LNCaP clone FGC (cell line): ENCODE measurements at places on chromosomes 7 and 10.

- DNase-seq: no peak
Measured at GRCh38 chr7:73770860-73771670, 995 bp upstream of the CLDN3 start.

GRCh38 chr10:78047314-78047891 lies 13.7 kb downstream of the RPS24 start:
- peak; percentile 73 for DNase-seq

- no peak for DNase-seq
Measured at GRCh38 chr10:76764177-76764576, 873.4 kb downstream of the KCNMA1 start.

DNA sequence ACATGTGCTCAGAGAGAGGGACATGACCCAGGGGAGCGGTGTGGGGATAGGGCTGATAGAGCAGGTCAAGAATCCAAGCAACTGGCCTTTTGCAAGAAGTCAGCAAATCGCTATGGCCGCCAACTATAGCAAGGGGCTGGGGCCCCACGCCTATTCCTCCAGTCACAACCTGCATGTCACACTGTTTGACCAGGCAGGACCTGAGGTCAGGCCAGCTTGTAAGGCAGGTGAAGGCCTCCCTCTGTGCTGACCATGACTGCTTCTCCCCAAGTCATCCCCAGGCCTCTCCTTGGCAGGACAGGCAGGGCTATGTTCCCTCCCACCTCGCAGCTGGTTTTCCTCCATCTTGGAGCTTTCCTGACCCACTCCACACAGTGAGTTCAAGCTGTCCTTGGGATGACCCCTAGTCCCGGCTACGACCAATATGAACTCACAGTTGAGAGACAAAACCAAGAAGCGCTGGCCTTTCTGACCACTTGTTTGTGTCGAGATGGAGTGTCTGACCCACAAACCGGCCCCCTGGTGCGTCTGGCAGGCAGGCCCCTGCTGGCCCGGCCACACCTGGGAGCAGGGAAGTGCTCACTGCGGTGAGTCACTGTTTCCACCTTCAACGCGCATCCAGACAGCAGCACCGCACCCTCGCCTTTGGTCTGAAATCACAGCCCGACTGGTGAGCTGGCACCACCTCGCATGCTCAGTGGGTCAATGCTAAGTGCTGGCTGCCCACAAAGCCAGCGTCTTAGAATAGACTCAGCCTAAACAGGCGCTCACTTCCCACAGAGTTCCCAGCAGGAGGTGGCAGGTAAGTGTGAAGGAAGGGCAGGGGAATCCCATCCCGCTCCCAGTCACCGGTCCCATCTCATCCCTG lies 81.4 kb downstream of the VWA2 start:
- DNase-seq: no peak

DNA sequence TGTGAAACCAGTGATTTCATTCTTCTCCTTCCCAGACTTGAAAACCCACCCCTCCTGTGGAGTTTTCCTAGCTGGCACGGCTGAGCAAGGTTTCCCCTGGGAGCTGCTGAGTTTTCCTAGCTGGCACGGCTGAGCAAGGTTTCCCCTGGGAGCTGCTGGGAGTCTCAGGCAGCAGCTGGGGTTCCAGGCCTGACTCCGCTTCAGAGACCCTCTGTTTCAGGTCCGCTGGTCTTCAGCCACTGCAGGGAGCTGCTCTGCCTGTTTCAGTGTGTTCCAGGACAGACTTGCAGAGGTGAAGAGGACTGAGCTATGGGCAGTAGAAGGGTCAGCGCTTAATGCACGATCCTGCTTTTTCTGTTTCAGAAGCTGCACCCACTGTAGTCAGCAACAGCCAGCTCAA lies 104.9 kb downstream of the XRCC2 start:
- DNase-seq: no peak

- DNase-seq: no peak
Measured at GRCh38 chr7:47392241-47392759, 189.6 kb downstream of the TNS3 start.

DNA sequence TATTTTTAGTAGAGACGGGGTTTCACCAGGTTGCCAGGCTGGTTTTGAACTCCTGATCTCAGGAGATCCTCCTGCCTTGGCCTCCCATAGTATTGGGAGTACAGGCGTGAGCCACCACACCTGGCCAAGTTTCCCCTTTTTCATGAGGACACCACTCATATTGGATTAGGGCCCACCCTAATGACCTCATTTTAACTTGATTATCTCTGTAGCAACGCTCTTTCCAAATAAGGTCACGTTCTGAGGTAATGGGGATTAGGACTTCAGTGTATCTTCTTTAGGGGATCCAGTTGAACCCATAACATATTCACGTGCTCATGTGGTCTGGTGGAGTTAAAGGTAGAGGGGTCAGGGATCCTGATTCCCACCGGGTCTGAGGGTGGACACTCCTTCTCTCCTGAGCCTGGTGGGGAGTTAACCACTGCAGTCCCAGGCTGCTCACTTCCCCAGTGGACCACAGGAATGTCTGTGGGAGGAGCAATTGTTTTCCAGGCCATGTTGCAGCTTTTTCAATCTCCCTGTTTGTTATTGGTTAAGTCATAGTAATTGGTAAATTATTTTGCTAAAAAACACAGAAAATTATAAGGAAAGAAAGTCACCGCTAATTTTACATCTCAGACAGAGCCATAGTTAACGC lies 130.5 kb downstream of the GRK5 start:
- DNase-seq: no peak

DNA sequence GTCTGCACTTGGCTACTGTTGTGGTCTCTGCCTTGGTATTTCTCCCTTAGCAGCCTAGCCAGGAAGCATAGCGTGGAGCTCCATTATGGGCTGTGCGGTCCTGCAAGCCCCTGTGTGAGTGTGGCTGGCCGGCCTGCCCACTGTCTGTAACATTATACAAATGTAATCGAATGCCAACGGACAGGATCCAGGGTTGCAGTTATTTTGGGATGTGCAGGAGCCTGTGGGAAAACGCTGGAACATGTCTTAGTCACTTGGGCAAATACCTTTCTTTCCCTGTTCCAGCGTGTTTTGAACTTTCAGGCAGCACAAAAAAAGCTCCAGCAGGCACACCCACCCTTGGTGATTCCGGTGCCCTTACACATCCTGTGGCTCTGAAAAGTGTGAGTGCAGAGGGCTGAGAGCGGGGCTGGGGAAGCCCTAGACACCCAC lies 29.5 kb downstream of the BAG3 start:
- no peak for DNase-seq

DNA sequence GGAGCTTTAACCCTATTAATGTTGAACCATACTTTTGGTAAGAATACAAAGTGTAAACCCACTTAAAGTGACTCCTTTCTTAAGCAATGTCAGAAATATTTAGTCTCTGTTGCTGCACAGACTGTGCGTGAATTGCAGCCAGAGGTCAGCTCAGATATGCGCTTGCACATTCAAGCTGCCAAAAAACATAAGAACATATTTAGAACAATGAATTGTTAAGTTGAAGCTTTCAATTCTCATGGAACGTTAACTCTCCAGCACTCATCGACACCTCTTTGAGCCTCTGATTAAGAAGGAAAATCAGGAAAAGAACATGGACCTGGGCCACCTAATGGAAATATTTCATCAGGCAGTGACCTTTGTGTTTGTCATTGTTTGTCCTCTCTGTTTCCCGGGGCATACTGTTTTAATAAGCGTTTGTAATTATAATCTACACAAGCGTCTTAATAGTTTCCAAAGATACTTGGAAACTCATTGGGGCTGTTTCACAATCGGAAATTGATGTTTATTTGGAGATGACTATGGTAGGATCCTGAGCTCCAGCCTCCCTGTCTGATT lies 193.0 kb upstream of the CELF2 start:
- DNase-seq: no peak

DNA sequence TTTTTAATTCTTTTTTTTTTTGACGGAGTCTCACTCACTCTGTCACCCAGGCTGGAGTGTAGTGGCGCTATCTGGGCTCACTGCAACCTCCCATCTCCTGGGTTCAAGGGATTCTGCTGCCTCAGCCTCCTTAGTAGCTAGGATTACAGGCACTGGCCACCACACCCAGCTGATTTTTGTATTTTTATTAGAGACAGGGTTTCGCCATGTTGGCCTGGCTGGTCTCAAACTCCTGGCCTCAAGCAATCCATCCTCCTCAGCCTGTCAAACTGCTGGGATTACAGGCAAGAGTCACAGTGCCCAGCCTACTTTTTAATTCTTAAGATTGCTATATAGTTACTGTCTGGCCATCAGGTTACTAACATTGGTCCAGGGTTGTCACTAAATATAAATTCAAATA lies 59.6 kb downstream of the ZNF277 start:
- no peak for DNase-seq

GRCh38 chr7:107689553-107689952 lies 28.9 kb downstream of the SLC26A4 start:
- no peak for DNase-seq

DNA sequence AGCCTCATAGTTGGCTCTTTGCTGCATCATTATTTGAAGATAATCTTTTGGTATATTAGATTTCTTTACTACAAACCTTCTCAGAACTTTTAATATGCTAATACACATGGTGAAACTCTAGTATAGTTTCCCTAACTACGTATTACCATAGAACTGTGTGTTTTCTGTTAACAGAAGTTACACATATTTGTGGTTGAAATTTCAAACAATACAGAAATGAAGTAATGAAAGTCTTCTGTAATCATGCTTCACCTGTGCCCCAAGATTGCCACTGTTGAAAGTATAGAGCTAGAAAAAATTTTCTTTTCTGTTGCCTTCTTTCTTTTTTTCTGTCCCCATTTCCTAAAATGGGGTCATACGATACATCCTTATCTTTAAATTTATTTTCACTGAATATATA lies 9.1 kb downstream of the BMPR1A start:
- DNase-seq: no peak

DNA sequence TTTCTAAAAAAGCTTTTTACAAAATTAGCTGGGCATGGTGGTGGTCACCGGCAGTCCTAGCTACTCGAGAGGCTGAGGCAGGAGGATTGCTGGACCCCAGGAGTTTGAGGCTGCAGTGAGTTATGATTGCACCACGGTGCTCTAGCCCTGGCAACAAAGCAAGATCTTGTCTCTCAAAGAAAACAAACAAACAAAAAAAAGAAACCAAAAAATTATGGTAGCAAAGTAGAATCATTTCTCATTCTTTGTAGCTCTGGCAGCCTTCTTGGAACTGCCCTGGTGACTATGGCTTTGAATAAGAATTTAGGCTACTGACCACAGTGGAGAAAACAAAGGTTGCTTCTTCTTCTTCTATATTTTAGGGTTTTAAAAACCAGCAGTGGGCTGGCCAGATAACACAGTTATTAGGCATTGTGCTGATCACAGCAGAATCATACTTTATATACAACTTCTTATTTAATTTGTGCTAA lies 41.9 kb upstream of the PRKAR2B start:
- DNase-seq: no peak

GRCh38 chr7:45606931-45607330 lies 32.8 kb downstream of the ADCY1 start:
- DNase-seq: no peak

DNA sequence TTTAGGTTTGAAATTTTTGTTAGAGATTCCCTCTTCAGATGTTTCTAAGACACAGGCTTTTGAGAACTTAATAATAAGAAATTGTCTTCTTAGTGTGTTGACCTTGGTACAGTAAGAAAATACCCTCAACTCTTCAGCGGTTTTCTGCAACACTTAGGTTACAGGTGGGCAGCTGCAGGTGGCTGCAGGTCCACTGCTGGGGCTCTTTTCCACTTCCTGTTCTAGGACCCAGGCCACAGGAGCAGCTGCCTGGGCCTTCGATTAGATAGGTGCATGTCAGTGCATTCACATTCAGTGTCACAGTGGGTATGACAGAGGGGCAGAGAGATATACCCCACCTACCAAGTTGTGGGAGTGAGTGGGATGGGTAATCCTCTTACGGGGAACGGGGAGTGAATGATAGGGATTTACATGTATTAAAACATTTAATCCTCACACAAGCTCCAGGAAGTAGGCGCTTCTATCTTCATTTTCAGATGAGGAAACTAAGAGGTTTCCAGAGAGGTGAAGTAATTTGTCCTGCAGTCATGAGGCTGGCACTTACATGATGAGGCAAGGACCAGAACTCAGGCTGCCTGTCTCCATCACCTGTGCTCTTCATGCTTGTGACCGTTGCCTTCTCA lies 20.2 kb upstream of the SUV39H2 start:
- DNase-seq: no peak

DNA sequence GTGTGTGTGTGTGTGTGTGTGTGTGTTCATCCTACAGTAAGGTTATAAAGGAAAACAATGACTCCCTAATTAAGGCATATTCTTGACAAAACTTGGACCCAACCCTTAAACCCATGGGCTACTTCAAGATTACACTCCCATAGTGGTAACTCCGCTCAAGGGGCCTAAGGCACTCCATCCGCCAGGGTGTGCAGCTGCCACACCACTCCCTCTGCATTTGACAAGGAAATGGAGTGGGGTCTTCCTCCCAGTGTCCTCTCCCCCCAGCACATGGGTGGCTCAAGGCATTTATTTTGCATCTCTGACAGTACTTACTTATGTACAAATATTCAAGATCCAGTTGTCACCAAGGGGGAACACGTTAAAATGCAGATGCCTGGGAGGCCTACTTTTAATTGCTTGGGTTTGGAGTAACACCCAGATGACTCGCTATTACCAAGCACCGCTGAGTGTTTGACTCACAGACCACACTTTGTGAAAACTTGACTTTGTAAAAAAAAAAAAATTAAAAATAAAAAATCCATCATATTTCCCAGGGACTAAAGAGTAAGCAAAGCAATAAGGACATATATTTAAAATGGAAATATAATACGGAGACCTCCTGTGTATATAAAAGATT lies 53.0 kb upstream of the AGR3 start:
- DNase-seq: no peak

DNA sequence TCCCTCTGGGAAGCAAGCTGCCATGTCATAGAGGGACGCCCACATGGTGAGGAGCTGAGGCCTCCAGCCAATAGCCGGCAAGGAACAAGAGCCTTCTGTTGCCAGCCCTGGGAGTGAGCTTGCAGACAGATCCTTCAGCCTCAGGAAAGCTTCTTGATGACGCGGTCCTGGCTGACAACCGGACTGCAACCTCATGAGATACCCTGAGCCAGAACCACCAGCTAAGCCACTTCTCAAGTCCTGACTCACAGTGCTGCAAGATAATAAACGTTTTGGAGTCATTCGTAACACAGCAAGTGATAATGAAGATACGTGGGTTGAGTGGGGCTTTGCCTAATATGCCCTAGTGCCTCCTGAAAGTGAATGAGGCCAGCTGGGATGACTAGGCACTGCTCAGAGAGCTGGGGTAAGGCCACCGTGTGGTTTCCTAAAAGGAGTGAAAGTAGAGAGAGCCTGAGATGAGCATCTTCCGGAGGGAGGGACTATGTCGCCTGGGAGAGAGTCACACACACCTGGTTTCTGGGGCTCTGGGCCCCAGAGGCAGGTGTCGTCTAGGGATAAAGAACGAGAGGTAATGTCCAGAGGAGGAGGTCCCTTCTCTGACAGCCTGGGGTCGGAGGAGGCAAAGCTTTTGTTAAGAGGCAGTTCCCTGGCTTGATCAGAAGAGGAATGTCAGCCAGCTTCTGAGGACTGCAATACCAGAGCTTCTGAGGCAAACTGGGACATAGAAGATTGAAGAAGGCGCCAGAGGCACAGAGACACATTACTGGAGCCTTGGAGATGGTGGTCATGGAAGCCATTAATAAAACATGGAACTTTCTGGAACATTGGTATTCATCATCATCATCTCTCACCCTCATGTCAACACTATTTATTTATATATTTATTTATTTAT lies 53.6 kb downstream of the PYROXD2 start:
- DNase-seq: no peak
